Adrenal gland (tissue), 19 donors: ENCODE measurements at places on chromosomes 7 and 10. TPM values are rescaled to one million over a fixed set of nuclear protein-coding genes. Genes with fewer than 3 reads are reported as not detected.

CH25H gene
- 0.81 TPM for polyA plus RNA-seq

ACSL5 gene
- 7.4 TPM for polyA plus RNA-seq

TPST1 gene
- polyA plus RNA-seq: 7.5 TPM

GNAT3 gene
- not detected for polyA plus RNA-seq

ADO gene
- 5.6 TPM for polyA plus RNA-seq

GPR85 gene
- 1.1 TPM for polyA plus RNA-seq

FOXP2 gene
- 1.4 TPM for polyA plus RNA-seq

DNA sequence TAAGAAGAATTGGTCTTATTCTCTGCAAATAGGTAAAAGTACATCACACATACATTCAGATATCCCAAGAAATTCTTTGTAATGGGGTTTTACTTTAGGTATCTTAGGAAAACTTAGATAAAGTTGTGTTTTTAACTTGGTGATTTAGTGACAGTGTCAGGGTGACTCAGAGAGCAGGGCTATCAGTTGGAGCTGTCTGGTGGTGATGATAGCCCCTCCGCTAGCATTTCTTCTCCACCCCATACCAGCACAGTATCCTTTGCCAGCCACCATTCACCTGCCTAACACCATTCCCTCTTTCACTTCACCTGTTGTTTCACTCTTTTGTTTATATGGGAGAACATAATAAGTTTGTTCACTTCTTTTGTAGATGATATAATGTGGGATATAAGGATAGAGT lies 30.4 kb downstream of the VPS50 start:
- DNase-seq: no peak

- DNase-seq: no peak
Measured at GRCh38 chr7:2472739-2473138, 3.5 kb downstream of the GRIFIN start.

DNA sequence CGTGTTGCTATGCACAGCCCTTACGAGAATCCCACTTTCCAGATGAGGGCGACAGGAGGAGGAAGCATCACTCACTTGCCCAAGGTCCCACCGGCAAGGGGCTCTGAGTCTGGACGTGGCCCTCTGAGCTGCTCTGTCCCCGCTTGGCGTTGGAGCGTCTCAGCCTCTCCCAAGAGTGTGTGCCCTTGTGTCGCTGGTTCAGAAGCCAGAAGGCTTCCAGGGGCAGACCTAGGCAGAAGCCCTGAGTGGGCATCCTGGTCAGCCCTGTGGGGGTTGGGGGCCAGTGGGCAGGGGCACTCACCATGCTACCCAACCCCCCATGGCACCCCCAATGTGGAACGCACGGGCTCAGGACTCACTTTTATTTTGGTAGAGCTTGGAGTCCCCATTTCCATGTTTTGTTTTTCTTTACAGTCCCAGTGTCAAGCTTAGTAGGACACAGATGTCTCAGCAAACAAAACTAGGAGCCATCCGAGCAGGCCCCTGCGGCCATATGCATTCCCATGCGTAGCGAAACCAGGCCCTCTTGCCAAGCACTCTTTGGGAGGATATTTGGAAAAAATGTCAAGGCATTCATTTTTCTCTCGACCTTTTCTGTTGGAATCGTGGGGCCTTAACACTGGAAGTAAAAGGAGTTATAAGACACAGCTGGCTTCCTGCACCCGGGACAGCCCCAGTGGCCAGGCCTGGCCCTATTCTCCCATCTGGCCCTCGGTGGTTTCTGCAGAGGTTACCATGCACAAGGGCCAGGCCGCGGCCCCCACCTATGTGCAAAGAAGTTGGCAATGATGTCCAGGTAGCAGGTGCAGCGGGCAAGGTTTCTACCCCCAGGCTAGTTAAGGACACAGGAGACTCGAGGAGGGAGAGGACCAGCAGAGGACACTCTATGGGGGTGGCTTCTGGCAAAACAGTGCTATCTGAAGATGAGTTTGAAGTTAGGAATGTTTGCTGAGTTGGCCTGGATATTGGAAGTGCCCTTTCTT lies 97.0 kb downstream of the LHPP start:
- DNase-seq: no peak

GRCh38 chr7:2001601-2002442 lies 230.9 kb downstream of the MAD1L1 start:
- no peak for DNase-seq

DNA sequence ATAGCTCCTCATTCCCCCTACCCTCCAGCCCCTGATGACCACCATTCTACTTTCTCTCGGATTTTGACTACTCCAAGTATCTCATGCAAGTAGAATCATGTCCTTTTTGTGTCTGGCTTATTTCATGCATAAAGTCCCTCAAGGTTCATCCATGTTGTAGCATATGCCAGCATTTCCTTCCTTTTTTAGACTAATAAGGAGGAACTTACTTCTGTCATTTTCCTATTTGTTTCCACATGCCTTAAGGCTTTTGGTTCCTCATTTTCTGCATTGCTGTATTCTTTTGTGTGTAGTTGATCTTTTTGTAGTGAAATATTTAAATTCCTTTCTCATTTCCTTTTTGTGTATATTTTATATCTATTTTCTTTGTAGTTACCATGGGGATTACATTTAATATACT lies 376.9 kb downstream of the CALN1 start:
- DNase-seq: no peak

DNA sequence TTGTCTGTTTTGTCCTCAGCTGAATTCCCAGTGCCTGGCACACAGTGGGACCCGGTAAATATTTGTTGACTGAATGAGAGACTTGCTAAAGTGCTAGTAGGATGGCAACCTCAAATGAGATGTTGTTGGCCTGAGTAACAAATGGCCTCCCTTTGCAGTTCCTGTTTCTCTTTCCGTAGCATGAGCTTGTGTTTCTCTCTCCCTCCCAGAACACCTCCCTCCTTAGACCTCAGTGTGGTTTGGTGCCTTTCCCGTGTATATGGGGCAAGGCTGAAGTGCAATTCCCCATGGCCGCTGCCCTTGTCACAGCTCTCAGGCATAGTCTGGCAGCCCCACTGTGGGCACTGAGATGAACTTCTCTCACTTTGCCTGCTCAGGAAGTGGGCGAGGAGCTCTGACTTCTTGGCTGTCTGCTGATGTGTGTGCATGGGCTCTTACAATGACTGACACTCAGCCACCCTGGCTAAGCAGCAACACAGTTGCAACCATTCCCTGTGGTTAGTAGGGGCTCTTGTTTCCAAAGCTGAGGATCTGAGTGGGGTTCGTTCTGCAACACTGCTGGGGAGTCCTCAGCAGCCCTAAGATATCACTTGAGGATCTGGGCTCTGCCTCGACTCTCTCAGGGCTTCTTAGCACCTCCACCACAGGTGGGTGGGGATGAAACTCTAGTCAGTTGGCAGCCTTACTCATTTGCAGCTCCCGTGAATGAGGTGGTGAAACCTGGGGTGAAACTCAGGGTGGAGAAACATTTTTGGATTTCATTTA lies 136.1 kb downstream of the ICA1 start:
- peak; percentile 26 for DNase-seq

- peak; percentile 90 for DNase-seq
Measured at GRCh38 chr10:70458329-70459060, 17.0 kb upstream of the NODAL start.

- DNase-seq: peak; percentile 67
Measured at GRCh38 chr7:114921631-114922025, 266 bp upstream of the MDFIC start.

DNA sequence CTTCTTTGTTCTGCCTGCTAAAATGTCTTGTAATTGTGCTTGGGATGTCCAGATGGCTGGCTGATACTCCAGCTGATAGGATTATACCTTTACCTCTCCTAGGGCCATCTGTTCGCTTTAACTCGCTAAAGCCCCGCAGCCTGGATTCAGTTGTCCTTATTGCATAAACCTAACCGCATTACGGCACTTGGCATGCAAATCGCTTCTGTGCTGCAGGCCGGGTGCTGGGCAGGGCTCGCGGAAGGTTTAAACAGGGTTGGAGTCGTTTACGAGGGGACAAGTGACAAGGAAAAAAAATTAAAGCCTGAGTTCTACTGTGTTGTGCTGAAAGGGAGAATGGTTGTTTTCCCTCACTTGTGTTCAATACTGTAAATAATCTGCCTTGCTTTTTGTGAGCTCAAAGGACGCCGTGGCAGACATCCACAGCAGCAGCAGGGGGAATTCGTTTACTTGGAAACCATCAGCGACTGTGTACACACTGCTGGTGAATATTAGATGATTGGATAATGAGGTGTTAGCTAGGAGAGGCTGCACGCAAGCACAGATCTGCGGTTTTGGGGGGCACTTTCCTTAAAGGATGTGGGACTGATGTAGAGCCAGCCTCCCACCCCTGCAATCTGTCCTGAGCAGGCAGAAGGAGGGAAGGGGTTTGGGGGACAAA lies 93.0 kb downstream of the EBF3 start:
- no peak for DNase-seq

DNA sequence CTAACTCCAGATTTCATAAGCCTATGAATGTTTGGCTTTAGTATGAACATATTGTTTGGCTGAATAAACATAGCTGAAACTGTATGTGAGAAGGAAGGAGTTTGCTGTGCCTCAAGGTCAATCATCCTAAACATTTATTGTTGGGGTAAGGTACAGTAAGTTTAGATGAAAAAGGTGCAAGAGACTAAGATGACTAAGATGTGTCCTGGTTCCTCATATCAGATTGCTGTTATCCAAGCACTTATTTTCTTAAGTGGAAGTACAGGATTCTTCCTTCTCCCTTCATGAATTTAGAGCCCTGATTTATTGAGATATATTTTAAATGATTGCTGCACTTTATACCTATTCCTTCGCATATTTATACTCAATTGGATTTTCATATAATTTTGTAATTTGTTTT lies 12.2 kb downstream of the MDFIC start:
- no peak for DNase-seq
